ENCODE measurements at places on chromosomes 12 and 14.

DNA sequence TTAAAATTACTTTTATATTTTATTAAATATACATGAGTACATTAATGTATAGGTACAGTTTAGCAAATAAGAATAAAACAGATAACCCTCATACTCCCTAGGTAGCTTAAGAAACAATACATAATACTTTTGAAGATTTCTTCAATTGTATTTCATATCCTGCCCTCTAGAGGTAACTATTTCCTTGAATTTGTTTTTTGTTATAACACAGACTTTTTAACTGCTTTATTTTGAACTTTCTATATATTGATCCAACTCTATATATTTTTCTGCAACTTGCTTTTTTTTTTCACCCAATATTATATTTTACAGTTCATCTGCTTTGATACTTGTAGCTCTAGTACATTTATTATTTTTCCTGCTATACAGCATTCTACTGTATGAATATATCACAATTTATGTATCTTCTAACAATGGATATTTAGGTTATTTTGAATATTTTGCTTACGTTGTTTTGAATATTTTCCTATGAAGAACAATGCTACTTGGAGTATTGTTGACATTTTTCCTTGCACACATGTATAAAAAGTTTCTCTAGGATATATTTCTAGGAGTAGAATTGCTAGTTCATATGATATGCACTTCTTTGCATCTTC is 72.8 kb upstream of the ABCD2 start:
- no peak overlapping the region for H3K4me3 ChIP-seq
- no peaks in the 10 kb centered on the region for H3K4me1 ChIP-seq
- H3K27me3 ChIP-seq = peaks cover 2% of the 10 kb centered on the region
- DNase-seq = no peak

DNA sequence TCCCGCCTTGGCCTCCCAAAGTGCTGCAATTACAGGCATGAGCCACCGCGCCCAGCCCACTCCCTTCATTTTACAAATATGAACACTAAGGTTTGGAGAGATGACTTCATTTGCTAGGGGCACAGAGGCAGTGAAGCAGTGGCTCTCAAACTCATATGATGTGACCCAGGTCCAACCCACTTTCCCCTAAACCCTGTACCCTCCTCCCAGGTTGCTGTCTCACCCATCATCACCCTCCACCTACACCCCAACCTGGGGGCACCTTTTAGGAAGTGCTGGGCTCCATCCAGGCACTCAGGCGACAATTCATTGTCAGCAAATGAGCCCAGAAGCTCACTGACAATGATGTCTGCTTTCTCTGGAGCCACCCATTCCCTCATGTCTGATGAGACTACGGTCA is 4.8 kb upstream of the RBM23 start:
- H3K4me1 ChIP-seq = peaks cover 24% of the 10 kb centered on the region
- H3K36me3 ChIP-seq = peaks cover 70% of the 10 kb centered on the region
- H3K27ac ChIP-seq = no peak overlapping the region
- DNase-seq = no peak
- H3K27me3 ChIP-seq = no peaks in the 10 kb centered on the region
- H3K4me3 ChIP-seq = no peak overlapping the region

DNA sequence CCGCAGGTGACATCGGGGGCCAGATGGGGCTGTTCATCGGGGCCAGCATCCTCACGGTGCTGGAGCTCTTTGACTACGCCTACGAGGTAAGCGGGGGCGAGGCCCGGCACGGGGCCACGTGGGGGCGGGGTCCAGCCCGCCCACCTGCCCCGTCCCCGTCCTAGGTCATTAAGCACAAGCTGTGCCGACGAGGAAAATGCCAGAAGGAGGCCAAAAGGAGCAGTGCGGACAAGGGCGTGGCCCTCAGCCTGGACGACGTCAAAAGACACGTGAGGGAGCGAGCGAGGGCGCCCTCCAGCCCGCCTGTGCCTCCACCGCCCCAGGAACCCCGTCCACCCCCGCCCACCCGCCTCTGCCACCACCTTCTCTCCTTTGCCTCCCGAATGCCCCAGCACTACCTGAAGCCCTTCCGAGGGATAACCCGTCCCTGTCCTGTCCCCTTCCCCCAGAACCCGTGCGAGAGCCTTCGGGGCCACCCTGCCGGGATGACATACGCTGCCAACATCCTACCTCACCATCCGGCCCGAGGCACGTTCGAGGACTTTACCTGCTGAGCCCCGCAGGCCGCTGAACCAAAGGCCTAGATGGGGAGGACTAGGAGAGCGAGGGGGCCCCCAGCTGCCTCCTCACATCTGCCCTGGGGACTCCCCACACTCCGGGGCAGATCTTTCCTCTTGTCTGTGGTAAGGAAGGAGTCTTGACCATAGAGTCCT is 3.9 kb upstream of the SMARCD1 start:
- DNase-seq = no peak
- no peak overlapping the region for H3K4me3 ChIP-seq
- peaks cover 6% of the 10 kb centered on the region for H3K36me3 ChIP-seq
- H3K27ac ChIP-seq = no peak overlapping the region

GRCh38 chr14:100828031-100828769 is 2.3 kb downstream of the MEG3 start:
- H3K27me3 ChIP-seq = peaks cover 15% of the 10 kb centered on the region
- no peaks in the 10 kb centered on the region for H3K36me3 ChIP-seq
- no peak overlapping the region for H3K4me3 ChIP-seq
- no peaks in the 10 kb centered on the region for H3K4me1 ChIP-seq
- DNase-seq = no peak

GRCh38 chr12:75349946-75350345 is 15.5 kb downstream of the GLIPR1L1 start:
- no peak overlapping the region for H3K4me3 ChIP-seq
- H3K36me3 ChIP-seq = peaks cover under 1% of the 10 kb centered on the region
- no peaks in the 10 kb centered on the region for H3K4me1 ChIP-seq
- no peak overlapping the region for H3K27ac ChIP-seq
- peaks cover 2% of the 10 kb centered on the region for H3K27me3 ChIP-seq
- DNase-seq = no peak

DNA sequence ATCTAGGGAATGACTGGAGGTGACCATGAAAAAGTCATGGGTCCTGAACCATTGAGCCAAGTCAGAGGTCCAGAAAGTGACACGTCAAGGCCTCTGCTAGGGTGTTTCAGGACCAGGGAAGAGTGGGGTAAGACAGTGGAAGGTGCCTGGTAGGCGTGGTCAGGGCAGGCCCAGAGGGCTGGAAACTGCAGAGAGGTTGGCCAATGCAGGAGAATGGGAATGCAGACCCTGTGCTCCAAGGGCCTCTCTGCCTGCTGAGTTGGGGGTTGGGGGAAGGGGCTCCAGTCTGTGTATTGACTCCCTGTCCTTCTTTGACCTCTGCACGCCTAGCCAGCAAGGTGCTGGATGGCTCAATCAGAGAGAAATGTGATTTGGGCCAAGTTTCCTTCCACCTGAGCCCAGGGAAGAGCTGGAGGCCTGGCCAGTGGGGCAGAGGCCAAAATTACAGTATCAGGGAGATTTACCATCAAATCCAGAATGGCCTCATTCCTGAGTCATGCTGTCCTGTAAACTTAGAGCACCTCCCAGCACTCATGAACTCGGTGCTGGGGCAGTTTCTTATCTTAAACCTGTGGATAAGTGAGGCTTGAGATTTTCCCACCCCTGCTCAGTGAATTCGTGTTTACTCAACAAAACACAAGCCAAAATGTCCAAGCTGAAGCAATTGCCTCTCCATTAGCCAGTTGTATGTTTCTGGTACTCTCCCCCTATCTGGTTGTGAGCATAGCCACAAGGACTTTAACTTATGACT is 24.4 kb downstream of the IRF2BPL start:
- peaks cover 19% of the 10 kb centered on the region for H3K4me1 ChIP-seq
- no peak overlapping the region for H3K4me3 ChIP-seq
- H3K36me3 ChIP-seq = no peaks in the 10 kb centered on the region
- no peak for DNase-seq

DNA sequence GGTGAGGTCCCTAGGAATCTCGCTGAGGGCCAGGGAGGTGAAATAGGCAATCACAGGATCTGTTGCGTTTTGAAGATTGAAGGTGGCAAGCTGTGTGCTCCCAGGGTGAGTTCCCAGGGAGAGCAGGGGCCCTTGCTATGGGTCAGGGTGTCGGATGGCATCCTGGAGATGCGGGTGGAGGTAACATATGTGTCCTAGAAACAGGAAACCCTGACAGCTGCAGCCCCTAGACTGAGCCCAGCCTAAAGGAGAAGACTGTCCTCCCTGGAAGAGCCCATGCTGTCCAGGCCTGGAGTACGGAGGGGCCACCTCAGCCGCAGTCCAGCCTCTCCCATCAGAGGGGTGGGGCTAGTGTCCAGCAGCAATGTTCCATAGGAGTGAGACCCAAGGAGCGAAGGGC is 194.2 kb downstream of the NTF3 start:
- no peaks in the 10 kb centered on the region for H3K4me1 ChIP-seq
- H3K4me3 ChIP-seq = no peak overlapping the region

- H3K4me1 ChIP-seq = no peaks in the 10 kb centered on the region
- H3K27me3 ChIP-seq = no peaks in the 10 kb centered on the region
- H3K27ac ChIP-seq = no peak overlapping the region
- H3K4me3 ChIP-seq = no peak overlapping the region
Observed at GRCh38 chr14:86604561-86604960, 1074.6 kb downstream of the FLRT2 start.

GRCh38 chr12:96861656-96862055 is 45.4 kb upstream of the NEDD1 start:
- H3K4me1 ChIP-seq = no peaks in the 10 kb centered on the region
- H3K36me3 ChIP-seq = no peaks in the 10 kb centered on the region
- no peak overlapping the region for H3K4me3 ChIP-seq
- H3K27ac ChIP-seq = no peak overlapping the region

DNA sequence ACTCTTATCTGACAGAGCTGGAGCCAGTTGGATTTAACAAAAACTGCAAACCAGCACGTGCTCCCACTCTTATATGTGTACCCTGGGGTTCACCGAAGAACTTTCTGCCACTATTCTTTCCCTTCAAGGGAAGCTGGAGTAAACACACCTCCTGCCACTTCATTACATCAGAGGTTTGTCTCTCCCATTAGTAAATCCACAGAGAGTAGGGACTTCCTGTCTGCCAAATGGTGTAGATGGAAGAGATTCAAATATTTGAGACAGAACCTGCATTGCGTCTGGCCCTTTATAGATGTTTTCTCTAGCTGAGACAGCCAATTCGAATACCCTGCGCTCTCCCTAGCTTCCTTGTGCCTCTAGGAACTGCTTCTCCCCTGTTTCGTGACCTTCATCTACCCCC is 29.1 kb upstream of the AEBP2 start:
- H3K4me3 ChIP-seq = no peak overlapping the region
- DNase-seq = no peak
- peaks cover 3% of the 10 kb centered on the region for H3K27me3 ChIP-seq
- H3K4me1 ChIP-seq = no peaks in the 10 kb centered on the region
- no peak overlapping the region for H3K27ac ChIP-seq
- no peaks in the 10 kb centered on the region for H3K36me3 ChIP-seq

- no peaks in the 10 kb centered on the region for H3K27me3 ChIP-seq
- no peak overlapping the region for H3K4me3 ChIP-seq
- no peak for DNase-seq
- H3K4me1 ChIP-seq = peaks cover 30% of the 10 kb centered on the region
- no peak overlapping the region for H3K27ac ChIP-seq
- peaks cover 19% of the 10 kb centered on the region for H3K36me3 ChIP-seq
Observed at GRCh38 chr14:102686196-102686801, 91.0 kb upstream of the TRAF3 start.

GRCh38 chr12:2895511-2895910 is 4.8 kb downstream of the TULP3 start:
- no peaks in the 10 kb centered on the region for H3K27me3 ChIP-seq
- DNase-seq = no peak
- H3K4me3 ChIP-seq = no peak overlapping the region
- H3K36me3 ChIP-seq = peaks cover 3% of the 10 kb centered on the region
- H3K27ac ChIP-seq = no peak overlapping the region

DNA sequence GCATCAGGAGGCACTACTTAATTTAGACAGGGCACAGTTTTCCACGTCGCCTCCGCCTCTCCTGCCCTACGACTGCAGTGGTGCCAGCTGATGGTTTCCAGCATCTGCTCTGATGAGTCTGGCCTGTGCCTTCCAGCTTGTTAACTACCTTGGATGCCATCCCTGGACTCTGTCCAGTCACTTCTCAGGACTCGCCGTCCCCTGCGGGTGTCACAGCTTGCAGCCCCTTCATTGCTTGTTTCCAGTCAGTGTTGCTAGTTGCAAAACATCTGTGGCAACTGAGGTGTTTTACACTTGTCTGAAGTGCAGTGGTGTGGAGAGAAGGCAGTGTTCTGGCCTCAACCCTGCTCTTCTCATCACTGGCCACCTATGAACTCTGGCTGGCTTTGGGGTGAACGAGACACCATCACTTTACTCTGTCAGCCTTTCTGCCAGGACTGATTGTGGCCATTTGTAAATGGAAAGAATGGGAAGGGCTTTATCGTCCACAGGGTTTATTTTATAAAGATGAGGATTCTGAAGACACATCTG is 8.3 kb downstream of the ADGRD1 start:
- H3K4me1 ChIP-seq = no peaks in the 10 kb centered on the region
- DNase-seq = no peak
- H3K4me3 ChIP-seq = no peak overlapping the region
- H3K27ac ChIP-seq = no peak overlapping the region
- H3K36me3 ChIP-seq = no peaks in the 10 kb centered on the region

- peaks cover 97% of the 10 kb centered on the region for H3K4me1 ChIP-seq
- peak overlapping the region; percentile 79 for H3K27ac ChIP-seq
- DNase-seq = no peak
- H3K36me3 ChIP-seq = peaks cover 50% of the 10 kb centered on the region
- H3K27me3 ChIP-seq = no peaks in the 10 kb centered on the region
Observed at GRCh38 chr12:128791395-128792322, 32.1 kb downstream of the SLC15A4 start.

DNA sequence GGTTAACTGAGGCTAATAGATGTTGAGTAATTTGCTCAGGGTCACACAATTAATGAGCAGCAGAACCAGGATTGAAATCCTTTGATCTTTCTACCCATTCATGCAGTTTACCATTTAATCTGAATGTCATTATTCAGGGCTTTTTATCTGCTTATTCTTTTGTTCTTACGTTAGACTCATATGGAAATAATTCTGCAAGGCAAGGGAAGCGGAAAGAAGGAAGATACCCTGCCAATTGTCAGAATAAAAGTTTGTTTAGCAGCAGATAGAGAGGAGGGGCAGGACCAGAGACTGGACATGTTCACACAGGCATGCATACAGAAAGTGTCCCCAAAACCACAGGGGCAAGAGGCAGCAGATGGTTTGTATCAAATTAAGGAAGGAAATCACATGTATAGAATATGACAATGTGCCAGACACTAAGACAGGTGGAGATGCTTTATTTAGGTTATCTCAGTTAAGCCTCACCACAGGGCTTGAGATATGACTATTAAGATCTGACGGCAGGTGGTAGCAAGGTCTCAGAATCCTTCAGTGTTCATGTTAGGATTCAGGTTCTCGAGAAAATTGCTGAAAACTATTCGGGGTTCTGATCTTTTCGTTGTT is 29.8 kb downstream of the BRMS1L start:
- H3K36me3 ChIP-seq = peaks cover 30% of the 10 kb centered on the region
- H3K27me3 ChIP-seq = no peaks in the 10 kb centered on the region
- peak overlapping the region; percentile 3 for H3K4me3 ChIP-seq
- peak overlapping the region; percentile 8 for H3K27ac ChIP-seq
